Activated T-helper 17 cell treated with anti-CD3 and anti-CD28 coated beads, Interleukin-2, amount 50 U/mL, for 72 hours (primary cell): ENCODE measurements at places on chromosomes 2 and 18.

DNA sequence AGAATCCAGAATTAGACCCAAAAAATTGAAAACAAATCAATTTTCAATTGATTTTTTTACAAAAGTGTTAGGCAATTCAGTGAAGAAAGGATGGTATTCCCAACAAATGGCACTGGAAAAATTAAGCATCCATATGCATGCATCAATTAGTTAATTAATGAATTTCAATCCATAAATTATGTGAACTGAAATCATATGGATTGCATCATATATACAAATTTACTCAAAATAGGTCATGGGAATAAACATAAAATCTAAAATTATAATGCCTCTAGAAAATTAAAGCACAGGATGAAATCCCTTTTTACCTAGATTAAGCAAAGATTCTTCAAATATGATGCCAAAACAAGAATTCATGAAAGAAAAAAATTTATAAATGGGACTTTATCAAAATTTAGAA lies 213.9 kb upstream of the KLHL29 start:
- no peak for ATAC-seq

DNA sequence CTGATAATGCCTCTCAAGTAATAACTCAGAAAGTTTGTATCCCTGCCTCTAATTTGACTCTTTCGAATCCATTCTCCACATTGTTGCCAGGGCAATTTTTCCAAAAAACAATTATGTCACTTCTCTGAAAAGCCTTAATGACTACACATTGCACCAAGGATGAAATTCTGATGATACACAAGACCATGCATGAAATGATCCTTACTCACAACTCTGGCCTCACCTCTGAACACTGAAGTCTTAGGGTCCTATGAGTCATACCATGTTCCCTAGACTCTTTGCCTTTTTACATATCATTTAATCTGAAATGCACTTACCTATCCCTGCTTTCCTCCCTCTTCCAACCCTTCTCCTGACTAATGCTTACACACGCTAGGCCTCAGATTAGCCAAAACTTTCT lies 51.0 kb downstream of the WDPCP start:
- ATAC-seq: no peak

- ATAC-seq: no peak
Measured at GRCh38 chr2:21887881-21888280, 764.1 kb downstream of the TDRD15 start.

GRCh38 chr18:31624892-31625640 lies 33.4 kb downstream of the TTR start:
- no peak for ATAC-seq

DNA sequence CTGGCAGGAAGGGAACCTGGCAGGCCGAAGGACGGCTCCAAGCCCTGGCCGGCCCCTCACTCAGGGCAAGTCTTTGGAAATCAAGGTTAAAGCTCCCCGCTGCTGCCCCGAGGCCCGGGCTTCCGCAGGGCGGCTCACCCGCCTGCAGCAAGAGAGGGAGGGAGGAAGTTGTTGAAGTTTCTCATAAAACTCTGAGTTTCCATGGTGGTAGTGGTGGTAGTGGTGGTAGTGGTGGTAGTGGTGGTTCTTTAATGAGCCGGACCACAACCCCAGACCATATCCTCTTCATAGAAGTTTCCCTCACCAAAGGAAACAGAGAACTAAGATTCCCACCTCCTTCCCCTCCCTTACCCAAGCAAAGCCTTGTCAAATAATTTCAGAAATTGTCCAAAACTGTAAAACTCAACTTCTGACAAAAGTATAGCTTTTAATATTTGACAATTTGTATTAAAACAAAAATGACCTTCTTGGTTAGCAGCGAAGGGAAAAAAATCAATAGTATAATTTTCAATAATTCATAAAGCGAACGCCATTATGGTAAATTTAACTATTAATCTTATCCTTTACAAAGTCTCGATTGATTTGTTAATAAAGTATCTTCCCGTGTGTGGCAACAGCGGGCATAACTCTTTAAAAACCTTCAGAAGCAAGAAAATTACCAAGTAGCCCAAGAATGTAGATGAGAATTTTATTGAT lies 1.5 kb upstream of the HOXD10 start:
- ATAC-seq: no peak

- peak; percentile 86 for ATAC-seq
Measured at GRCh38 chr2:169095621-169096105, 26.3 kb downstream of the DHRS9 start.

GRCh38 chr2:25572638-25573037 lies 100.7 kb downstream of the DTNB start:
- ATAC-seq: no peak

DNA sequence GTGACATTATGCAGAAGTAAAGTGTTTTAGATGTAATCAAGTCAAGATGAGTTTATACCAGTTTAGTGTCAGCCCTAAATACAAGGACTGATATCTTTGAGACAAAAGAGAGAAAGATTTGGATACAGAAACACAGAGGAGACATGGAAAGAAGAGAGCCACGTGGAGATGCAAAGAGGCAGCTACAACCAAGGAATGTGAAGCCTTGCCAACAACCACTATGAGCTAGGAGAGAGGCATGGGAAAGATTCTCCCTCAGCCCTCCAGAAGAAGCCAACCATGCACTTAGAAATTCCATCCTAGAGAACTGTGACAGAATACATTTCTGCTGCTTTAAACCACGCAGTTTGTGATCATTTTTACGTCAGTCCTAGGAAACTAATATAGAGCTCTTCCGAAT lies 217.2 kb downstream of the DOK6 start:
- ATAC-seq: no peak

GRCh38 chr2:55581874-55582547 lies 35.4 kb downstream of the PPP4R3B start:
- no peak for ATAC-seq

DNA sequence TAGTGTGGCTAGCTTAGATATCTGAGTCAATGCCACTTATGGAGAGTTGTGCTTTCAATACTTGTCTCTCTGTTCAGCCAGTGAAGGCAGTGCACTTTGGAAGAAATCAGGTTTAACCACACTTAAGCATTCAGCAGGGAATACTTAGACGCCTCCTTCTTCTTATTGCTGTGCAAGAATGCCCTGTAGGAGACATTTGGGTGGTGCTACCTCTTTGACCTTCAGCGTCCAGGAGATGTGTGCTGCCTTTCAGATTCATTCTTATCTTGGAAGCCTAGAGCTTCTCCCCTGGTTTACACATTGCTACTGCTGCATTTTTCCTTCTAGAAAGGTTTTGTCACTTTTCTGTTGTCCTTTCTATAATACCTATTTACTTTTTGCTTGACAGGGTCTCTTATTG lies 350.5 kb downstream of the ARL6IP6 start:
- no peak for ATAC-seq

DNA sequence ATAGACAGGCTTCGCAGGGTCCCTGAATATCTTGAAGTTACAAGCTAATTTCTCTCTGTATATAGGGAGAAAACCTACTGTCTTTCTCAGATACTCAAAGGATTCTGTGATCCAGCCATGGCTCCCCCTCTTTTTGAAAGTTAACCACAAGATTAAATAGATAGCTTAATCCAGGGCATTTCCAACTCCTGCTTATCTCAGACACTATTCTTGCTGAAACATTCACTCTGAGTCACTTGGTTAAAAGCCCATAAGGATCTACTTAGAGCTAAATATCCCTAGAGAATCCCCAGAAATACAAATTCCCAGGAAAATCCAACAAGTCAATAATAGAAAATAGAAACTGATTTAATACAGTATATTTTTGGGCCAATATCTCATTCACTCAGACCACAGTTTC lies 179.1 kb upstream of the LYPD1 start:
- ATAC-seq: no peak

- ATAC-seq: no peak
Measured at GRCh38 chr2:14363976-14364375, 268.5 kb upstream of the LRATD1 start.

GRCh38 chr2:233112776-233113452 lies 52.8 kb downstream of the INPP5D start:
- no peak for ATAC-seq

DNA sequence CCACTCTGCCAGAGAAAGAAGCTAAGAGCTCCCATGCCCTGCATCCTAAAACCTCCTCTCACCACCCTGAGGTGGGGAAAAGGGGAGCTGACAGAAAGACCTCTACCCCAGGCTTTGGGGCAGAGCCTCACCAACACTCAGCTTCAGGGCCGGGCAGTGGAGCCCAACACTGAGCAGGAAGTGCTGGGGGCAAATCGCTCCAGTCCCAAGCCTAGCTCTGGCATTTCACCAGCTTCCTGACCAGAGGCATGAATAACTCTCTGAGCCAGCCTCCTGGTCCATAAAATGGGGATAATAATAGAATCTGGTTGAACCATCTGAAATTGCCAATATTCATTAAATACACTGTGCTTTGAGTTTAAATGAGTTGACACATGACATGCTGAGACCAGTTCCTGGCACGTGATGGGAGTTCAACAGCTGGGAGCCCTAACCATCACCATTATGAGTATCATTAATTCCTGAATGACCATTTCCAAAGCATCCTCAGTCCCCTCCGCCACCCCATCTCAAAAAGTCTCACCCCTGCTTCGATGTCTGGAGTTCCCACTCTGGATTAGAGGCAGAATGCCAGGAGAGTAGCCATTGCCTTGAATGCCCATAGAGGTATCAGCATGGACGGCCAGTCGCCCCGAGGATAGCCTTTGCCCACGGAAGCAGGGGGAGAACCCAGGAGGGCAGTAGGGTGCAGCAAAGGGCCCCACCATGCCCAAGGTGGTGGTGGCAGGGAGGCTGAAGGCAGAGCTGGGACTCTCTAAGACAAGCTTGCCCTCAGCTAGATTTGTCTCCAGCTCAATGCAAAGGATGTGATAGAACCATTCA lies 153.4 kb downstream of the TNS1 start:
- ATAC-seq: no peak

GRCh38 chr18:59788791-59789106 lies 91.5 kb upstream of the CCBE1 start:
- ATAC-seq: no peak

DNA sequence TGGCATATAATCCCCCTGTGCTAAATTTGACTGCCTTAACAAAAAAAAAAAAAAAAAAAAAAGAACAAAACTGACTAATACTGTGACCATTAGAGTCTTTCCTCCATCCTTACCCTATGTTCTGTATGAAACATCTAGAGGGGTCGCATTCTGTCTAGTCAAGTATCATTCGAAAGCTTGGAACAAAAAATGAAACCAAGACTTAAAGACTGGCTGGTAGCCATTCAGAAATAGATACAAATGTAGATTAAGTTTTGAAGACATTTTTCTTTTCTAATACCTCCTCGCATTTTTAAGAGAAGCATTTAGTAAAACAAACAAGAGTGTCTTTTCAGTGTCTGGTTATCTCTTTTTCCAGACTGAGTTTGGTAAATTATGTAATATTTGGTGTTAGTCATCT lies 66.7 kb downstream of the SPATS2L start:
- no peak for ATAC-seq

DNA sequence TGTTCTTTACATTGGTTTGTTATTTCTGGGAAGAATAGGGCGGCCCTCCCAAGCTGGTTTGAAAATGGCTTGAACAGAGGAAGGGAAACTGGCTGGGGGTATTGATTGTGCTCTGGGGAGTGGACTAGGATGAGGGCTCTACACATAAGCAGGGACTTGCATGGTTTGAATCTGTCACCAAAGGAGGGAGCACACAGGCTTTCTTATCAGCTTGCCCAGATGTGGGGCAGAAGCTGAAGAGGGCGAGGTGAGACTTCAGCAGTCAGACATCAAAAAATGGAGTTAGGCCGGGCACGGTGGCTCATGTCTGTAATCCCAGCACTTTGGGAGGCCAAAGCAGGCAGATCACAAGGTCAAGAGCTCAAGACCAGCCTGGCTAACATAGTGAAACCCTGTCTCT lies 7.2 kb upstream of the RAB12 start:
- no peak for ATAC-seq

GRCh38 chr2:111238296-111238695 lies 117.6 kb downstream of the BCL2L11 start:
- no peak for ATAC-seq

DNA sequence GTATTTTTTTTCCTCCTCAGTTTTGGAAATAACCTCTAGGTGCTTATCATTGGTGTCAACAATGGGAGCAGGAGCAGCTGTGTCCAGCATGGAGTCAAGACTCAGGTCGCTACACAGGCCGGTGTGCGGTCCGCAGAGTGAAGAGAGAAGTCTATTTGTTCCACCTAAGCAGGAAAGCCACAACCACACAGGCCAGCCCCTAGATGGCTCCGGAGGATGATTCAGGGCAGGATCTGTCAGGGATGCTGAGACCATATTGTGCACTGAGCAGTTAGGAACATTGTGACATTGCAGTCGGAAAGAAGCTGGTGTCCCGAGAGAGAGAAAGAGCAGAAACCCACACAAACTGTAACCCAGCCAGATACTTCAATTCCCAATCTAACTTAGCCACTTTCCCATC lies 136.9 kb downstream of the GAREM1 start:
- ATAC-seq: no peak

GRCh38 chr2:191927319-191927867 lies 80.5 kb upstream of the CAVIN2 start:
- ATAC-seq: no peak

GRCh38 chr2:47401789-47402554 lies 984 bp upstream of the MSH2 start:
- no peak for ATAC-seq

DNA sequence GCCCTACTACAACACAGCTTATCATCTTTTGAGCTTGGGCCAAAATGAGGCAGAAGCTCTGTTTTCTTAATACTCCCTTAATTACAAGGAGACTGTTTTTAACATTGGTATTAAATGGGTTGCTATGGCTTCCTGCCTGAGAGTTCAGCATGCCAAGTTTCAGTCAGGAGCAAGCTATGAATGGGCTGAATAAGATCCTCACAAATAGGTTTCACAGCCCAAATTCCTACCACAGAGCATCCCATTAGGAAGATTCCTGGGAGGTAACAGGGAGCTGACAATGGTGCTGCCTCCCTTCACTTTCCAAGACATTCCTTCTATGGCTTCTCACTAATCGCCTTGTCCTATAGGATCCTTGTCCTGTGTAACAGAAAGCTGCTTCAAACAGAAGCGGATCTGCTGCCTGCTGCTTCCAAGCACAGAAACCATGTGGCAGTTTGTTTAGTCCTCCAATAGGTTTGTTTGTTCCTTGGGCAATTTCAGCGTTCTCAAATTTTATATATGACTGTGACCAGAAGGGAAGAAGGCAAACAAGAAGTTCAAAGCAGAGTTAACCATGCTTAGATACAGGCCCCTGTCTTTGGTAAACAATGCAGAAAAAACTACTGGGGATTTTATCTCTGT lies 70.9 kb downstream of the NCKAP5 start:
- ATAC-seq: no peak

DNA sequence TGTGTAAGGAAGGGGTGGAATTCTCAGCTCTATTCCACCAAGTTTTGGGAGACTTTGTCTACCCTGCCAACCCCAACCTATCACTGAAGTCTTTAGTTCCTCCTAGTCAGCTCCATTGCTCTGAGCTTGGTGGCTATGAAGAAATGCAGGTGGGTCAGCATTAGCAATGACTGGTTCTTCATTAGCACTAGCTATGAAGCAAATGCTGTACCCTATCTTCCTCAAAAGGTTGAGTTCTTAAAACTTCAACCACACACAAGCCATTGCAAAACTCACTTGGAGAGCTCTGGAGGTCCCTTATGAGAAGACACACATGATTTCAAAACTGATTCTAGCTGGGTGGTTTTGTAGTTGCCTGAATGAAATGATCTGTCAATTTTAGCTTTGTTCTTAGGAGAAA lies 193.8 kb downstream of the IKZF2 start:
- peak; percentile 64 for ATAC-seq
